ENCODE measurements at places on chromosomes 3 and 15.

DNA sequence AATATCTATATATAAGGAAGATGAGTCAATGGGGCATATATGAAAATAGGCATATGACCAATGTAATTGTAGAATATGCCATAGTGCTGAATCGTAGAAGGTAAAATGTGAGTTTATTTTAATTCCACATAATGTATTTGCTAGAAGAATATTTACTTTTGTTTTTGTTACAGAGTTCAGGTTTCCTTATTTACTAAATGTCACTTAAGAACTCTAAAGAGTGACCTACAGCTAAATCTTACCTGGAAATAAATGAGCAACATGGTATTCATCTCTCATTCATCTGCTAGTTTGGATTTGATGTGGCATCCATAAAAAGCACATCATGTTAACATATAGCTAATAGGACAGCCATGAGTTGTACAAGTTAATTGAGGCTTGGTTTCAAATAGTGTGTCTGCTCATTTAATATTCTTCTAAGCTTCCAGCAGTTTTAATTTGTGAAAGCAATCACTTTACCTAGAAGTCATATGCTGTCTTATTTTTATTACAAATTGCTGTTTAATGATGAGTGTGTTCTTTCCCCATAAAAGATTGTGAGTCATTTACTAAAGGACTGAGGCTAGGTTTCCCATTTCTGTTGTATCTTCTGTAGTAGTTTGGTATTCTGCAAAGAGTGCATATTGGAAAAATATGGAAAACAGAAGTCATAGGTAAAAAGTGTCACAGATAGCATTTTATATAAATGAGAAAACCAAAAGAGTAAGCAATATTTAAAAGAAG is 222.1 kb upstream of the POU1F1 start:
- no peak for DNase-seq

- DNase-seq, result no peak
Observed at GRCh38 chr3:88032245-88032644, 26.6 kb downstream of the CGGBP1 start.

DNA sequence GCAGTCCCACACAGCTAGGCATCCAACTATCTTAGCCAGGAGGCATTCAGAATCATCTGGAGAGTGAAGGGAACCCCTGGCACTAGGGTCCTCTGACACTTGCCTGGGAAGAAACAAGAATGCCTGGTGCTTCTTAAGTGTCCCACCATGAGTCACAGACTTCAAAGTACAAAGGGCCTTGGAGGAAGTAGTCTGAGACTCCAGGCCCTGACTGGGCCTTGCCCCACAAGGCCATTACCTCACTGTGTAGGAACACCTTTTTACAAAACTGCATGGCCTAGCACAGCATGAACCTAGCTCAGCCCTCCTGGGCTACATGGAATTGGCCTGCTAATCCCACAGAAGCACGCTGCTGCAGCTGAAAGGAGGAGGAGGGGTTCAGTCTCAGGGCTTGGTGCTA is 104.5 kb upstream of the SLCO2A1 start:
- DNase-seq, result no peak

DNA sequence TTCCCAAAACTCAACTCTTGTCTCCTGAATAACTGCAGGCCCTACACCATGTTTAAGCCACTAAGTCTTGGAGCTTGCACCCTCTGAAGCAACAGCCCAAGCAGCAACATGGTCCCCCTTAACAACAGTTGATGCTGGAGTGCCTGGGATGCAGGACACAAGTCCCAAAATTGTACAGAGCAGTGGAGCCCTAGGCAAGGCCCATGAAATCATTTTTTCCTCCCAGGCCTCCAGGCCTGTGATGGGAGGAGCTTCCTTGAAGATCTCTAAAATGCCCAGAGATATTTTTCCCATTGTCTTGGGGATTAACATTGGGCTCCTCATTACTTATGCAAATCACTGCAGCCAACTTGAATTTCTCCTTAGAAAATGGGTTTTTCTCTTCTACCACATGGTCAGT is 311.9 kb upstream of the EPHA3 start:
- no peak for DNase-seq

- no peak for DNase-seq
Observed at GRCh38 chr3:194140520-194141414, 4.8 kb downstream of the HES1 start.

- DNase-seq, result no peak
Observed at GRCh38 chr3:151262871-151263525, 15.3 kb downstream of the P2RY14 start.

GRCh38 chr3:40070816-40071215 is 238.7 kb upstream of the EIF1B start:
- DNase-seq, result no peak

DNA sequence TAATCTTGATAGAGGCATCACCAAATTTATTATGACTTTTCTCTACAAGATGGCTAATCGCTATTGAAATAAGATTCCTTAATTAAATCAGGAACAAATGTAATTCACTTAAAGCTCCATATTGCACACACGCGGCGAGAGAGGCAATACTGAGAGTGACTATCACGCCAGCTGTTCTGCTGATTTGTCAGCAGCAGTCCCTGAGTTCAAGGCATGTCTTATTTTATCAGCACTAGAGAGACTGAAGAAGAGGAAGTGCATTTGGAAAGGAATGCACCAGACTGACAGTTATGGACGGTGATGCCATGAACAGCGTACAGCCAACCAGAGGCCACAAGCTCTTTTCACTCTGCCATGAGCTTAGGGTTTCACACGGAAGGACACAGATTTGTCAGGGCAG is 83.6 kb upstream of the SLCO3A1 start:
- DNase-seq, result no peak

- DNase-seq, result no peak
Observed at GRCh38 chr3:96039632-96040031, 774.8 kb upstream of the EPHA6 start.

DNA sequence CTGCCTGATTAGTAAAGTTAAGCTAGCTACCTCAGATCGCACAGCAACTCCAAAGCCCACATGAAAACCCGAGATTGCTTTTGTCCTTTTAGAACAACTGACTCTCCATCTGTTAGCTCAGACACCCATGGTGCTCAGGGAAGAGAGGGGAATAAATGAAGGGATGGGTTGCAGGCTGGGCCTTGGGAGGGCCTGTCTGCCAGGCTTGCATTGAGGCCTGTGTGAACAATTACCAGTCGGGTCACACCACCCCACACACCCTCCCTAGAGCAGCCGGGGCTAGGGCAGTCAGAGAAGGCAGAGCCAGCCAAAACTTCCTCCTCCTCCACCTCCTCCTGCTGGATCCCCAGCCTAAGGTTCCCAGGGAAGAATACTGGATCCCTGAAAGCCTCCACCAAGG is 8.8 kb upstream of the PRKAR2A start:
- no peak for DNase-seq

DNA sequence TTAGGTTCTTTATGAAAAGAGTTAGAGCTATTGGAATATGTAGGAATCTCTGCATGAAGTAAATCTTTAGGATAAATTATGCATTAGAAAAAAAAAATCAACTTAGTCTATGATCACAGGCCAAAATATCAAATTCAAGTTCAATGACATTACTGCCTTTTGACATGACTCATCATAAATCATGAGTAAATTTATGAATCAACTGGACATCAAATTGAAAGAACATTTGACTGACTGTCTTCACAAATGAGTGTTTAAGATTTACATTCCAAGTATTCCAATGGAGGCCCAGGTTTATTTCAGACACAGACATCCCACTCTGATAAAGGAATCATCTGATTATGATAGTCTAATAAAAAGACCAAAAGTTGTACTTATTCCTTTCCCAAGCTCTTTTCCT is 192.8 kb upstream of the TTC14 start:
- no peak for DNase-seq

GRCh38 chr3:42652611-42653302 is 740 bp upstream of the ZBTB47 start:
- no peak for DNase-seq
